Muscle of back (tissue), 13 donors: ENCODE measurements at places on chromosomes 12 and 14. TPM values are rescaled to one million over a fixed set of nuclear protein-coding genes. Genes with fewer than 3 reads are reported as not detected.

GRCh38 chr12:105476616-105477015, 146.1 kb downstream of the C12orf75 start:
- DNase-seq, result no peak

GRCh38 chr14:101858791-101859537, 97.5 kb downstream of the PPP2R5C start:
- DNase-seq, result no peak

GRCh38 chr12:75478116-75478794, 2.3 kb upstream of the GLIPR1 start:
- DNase-seq, result peak; percentile 26

DNA sequence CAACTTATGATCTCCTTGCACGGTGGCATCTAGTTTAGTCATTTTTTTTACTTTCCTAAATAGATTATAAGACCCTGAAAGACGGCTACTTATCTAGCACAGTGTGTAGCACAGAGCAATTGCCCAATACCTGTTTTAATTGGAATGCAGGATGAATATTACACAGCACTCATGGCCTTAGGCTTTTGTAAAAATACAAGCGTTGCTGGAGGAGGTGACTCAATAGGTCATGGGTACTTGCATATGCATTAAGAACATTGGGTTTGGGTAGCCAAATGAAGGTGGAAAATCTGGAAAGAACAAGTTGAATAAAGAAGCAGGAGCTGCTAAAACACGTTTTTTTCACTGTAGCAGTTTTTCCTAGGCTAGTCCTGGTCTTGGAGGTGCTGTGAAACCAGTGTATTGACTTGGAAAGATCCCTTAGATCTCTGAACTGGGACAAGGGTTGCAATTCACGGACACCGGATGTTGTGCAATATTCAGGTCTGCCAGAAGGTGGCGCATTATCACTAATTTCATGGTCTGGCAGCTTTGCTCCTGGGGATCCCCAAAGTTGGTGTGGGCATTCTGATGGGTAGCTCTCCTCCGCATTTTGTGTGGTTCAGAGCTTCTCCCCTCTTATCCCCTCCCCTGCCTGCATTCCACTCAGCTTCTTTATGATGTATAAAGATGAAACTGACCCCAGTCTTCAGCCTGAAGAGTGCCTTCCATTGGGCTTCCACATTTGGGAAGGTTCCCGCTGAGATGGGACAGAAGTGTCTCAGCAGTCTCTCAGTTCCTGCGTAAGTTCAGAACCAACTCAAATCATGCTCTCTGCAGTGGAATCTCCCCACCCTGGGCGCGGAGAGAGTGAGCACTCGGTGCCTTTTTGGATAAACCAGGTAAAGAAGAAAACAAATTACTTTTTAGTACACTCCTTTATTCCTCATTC, 278.3 kb downstream of the NRXN3 start:
- DNase-seq, result peak; percentile 7

NGB gene
- polyA plus RNA-seq, result not detected

KCNA5 gene
- 2.8 TPM for polyA plus RNA-seq

LLPH gene
- polyA plus RNA-seq, result 28.7 TPM
